NCI-H748 treated with DMSO at 0.1 percent for 48 hours (cell line): ENCODE measurements at places on chromosomes 2 and 18.

DNA sequence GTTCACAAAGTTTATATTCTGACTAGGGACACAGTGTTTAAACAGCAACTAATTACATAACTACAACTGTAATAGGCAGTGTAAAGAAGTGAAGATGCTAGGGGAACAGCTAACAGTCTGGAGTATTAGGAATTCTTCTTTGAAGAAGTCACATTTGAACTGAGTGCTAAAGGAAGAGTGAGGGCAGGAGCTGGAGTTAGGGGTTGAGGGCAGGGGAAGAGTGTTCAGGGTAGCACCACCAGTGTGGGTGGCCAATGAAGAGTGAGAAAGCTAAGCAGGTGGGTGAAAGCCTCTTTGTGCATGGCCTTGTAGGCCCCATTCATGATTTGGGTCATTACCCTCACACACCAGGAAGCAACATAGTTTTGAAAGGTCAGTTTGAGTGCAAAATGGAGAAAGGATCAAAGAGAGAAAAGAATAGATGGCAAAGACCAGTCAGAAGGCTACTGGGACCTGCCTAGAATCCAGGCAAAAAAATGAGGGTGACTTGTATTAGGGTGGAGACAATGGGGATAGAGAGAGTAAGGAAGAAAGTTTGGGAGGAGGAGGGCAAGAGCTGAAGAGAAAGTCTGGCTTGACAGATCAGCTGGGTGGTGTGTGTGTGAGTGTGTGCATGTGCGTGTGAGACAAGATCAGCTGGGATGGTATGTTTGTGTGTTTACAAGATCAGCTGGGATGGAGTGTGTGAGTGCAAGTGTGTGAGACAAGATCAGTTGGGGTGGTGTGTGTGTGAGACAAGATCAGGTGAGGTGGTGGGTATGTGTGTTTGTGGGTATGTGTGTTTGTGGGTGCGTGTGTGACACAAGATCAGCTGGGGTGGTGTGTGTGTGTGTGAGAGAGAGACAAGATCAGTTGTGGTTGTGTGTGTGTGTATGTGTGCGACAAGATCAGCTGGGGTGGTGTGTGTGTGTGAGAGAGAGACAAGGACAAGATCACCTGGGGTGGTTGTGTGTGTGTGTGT lies 43.6 kb upstream of the AGPS start:
- no peak for DNase-seq

GRCh38 chr2:151999053-151999452 lies 99.8 kb downstream of the CACNB4 start:
- peak; percentile 22 for DNase-seq

DNA sequence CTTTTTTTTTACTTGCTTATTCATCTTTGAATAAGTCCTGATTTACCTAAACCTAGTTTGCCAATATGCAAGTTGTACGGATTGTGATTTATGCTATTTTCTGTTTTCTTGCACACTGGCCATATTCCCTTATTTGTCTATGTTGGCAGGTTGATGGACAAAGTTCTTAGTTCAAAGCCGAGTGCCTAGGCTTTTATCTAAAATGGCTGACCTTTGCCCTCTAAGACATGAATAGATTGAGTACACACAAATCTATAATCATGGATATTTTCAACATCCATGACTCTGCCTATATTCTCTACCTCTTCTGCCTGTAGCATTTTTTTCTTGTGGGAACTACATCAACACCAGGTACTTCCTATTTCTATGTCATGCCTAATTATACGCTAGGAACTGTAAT lies 171.7 kb downstream of the TMEFF2 start:
- no peak for DNase-seq

DNA sequence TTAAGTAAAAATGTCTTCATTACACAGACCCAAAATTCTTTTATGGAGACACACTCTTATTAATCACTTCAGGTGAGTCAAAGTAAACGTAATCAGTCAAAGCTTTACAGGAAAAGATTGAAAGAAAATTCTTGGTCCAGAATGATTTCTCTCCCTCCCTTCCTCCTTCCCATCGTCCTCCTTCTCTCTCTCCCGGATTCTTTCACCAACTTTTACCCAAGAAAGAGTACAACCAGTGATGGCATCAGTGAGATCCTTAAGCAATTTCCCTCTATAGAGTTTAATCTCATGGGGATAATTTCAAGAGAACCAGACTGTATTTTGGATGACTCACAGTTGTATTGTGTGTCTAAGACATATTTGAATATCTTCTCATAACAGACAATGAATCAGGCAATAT lies 258.1 kb downstream of the ALK start:
- no peak for DNase-seq

DNA sequence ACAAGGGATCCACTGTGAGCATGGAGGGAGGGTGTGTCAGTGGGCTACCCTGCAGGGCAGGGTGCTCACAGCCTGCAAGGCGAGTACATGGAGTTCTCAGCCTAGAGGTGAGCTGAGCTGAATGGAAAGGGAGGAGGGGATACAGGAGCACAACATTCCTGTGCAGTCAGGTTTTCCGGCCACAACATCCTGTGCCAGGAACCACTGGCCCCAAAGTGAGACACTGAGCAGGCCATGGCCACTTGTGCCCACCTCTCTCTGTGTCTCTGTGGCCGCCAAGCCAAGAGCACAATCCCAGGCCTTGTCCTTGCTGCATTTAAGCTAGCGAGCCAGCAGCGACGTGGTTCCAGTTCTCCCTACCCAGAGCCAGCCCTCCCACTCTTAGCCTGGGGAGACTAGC lies 6.1 kb downstream of the DOK1 start:
- DNase-seq: no peak

GRCh38 chr2:176753752-176754474 lies 458.7 kb upstream of the HNRNPA3 start:
- DNase-seq: no peak

GRCh38 chr2:141611-142010 lies 95.3 kb upstream of the FAM110C start:
- DNase-seq: no peak

- no peak for DNase-seq
Observed at GRCh38 chr2:195018462-195018861, 638.6 kb upstream of the SLC39A10 start.

DNA sequence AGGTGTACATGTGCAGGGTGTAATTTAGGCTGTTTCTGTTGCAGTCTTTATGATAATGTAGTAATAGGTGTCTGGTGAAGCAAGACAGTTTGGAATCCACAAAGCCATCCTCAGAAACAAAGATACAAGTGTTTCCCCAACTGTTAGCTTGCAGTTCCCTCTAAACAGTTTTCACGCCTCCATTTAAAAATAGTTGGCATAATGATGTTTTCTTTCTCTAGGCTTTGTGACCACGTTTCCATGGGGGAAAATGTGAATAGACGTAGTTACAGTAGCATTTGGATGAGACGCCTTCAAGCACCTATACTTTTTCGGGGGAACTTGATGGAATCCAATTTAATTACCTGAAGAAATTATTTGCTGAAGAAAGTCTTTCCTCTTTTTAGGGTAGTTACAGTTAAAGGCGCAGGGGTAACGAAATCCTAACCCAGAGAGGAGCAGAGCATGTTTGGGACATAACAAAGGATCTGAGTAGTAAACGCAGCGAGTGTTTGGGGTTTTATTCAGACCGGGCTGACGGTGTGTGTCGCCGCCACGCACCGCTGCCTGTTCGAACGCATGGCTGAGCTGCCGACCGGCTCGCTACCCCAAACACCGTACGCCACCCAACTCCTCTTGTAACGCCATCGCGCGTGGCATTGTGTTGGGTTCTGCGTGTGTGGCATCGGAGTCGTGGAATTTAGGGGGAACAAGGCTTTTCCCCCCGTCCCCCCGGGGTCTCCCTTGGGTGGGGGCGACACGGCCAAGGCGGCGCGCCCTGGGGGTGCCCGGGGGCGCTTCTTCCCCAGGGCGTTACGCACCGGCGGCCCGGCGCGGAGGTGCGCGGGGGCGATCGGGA lies 681 bp upstream of the NRP2 start:
- DNase-seq: no peak

- no peak for DNase-seq
Observed at GRCh38 chr2:28681606-28682005, 70.0 kb upstream of the PPP1CB start.

- DNase-seq: no peak
Observed at GRCh38 chr2:205069928-205070327, 524.7 kb downstream of the PARD3B start.

DNA sequence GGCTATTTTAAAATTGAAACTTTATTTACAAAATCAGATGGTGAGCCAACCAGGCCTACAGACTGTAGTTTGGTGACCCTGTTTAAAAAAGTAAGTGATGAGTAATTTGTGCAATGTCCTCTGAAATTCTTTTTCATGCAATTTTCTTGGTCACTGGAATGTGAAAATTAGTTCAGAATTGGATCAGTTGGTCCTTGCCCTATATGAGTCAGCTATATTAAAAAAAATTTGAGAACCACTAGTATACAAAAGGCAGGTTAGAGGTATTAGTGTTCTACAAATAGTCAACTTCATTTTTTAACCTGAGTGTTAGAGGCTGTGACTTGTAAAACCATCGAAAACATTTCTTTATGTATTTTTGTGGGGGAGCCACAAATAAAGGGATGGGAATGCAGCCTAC lies 91.1 kb upstream of the NXPH2 start:
- no peak for DNase-seq

GRCh38 chr2:203567691-203568090 lies 32.6 kb upstream of the RAPH1 start:
- DNase-seq: no peak

DNA sequence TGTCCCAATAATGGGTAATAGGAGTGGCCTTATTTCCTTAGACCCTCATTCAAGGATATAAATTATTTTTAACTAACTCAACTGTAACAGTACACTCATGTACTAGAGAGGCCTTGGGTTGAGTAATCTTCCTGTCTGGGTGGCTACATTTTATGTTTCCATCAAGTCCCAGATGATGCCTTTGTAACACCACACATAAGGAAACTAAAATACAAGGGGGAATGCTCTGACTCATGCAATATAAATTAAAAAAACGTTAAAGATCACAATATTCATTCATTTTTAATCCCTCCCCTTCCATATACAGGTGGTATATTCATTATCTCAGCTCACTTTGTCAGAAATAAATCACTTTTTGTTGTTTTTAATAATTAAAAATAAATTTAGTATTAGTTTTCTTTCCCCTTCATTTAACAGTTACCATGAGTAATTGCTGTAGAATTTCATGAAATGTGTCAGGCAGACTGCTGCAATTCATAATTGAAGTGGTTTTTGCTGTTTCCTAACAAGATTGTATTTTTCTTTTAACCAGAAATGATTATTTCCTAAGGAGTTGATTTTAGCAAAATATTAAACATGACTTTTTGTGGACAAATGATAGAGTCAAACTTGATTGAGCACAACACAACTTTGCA lies 1403.6 kb downstream of the SUCLG1 start:
- no peak for DNase-seq

DNA sequence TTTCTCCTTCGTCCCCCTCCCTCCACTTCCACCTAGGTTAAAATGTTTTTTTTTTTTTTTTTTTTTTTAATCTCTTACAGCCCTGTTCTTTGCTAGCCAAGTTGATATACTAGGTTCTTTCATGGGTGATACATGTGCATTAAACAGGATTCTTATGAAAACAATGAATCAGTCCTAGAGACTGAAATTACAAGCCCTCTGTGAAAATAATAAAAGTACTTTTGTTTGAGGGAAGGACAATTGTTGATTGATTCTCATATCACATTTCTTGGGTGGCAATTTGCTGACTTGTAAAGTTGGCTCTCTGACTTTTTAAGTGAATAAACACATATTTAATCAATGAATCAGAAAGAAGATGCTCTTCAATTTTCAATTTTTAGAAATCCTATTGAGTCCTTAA lies 639.9 kb downstream of the LRP1B start:
- no peak for DNase-seq

DNA sequence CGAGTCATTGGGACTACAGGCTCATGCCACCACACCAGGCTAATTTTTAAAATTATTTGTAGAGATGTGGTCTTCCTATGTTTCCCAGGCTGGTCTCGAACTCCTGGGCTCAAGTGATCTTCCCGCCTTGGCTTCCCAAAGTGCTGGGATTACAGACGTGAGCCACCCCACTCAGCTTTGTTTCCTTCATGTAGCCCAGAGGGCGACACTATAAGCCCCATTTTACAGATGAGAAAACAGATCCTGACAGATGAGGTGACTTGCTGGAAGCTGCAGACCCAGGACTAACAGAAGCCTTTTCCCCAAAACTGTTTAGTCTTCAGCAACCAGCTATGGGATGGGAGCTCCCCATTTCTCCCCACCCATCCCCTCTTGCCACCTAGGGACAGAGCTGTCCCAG lies 7.2 kb upstream of the CTDSP1 start:
- no peak for DNase-seq

DNA sequence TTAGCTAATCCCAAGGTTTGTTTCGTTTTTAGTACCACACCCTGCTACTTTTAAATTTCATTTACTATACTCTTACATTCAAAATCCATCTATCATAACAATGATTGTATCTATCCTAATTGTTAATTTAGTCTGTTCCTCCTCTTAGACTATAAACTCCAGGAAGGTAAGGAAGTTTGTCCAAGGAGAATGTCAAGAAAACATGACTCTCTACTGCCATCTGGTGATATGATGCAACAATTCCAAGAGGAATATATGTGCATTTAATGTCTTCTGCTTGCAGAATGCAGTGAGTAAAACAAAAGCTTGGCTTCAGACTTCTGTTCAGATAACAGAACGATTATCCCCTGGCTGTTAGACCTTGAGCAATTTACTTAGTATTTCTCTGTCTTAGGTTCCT lies 1267.1 kb downstream of the LRP1B start:
- peak; percentile 48 for DNase-seq

- DNase-seq: no peak
Observed at GRCh38 chr2:66982766-66983165, 414.4 kb upstream of the ETAA1 start.

GRCh38 chr2:226790431-226790830 lies 9.2 kb downstream of the IRS1 start:
- no peak for DNase-seq

DNA sequence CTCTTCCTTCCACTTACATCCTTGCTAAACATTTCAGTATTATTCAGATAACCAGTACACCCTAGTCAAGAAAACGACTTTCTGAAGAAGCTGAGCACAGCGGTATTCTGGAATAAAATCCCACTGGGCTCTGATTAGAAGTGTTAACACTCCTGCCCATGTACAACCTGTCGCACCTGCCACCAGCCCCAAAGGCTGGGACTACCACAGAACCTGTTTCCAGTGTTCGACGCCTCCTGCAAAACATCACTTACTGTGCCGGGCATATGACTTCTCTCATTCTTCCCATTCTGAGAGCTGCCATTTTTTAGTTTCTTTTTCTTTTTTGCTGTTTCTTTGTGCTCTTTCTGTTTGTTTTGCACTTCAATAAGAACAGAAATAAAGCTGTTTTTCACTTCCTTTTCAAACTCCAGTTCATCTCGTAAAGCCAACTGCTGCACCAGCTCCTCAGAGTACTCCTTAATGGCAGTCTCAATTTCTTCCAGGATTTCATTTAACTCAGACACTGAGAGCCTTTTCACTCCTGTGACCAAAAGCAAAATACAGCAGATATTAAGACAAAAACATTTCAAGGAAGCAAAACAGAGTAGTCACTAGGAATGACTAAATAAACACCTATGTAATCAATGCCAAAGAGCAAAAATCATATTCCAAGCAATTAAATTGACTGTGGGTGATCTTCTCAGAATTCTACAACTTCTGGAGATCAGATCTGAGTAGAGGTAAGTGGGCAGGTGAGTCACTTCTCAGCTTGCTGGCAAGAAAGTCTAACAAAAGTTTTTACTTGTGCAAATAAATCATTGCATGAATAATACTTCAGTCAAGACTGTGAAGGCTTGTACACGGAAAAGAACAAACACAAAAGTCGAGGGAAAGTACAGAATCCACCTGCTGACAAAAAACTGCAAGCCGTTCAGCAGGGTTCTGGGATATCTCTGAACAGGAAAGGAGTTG lies 19.3 kb downstream of the FEZ2 start:
- no peak for DNase-seq
